Putamen (tissue), 1 donor: ENCODE measurements at places on chromosomes 4 and X.

- no peak for DNase-seq
Measured at GRCh38 chrX:15814771-15815365, 24.6 kb downstream of the ZRSR2 start.

DNA sequence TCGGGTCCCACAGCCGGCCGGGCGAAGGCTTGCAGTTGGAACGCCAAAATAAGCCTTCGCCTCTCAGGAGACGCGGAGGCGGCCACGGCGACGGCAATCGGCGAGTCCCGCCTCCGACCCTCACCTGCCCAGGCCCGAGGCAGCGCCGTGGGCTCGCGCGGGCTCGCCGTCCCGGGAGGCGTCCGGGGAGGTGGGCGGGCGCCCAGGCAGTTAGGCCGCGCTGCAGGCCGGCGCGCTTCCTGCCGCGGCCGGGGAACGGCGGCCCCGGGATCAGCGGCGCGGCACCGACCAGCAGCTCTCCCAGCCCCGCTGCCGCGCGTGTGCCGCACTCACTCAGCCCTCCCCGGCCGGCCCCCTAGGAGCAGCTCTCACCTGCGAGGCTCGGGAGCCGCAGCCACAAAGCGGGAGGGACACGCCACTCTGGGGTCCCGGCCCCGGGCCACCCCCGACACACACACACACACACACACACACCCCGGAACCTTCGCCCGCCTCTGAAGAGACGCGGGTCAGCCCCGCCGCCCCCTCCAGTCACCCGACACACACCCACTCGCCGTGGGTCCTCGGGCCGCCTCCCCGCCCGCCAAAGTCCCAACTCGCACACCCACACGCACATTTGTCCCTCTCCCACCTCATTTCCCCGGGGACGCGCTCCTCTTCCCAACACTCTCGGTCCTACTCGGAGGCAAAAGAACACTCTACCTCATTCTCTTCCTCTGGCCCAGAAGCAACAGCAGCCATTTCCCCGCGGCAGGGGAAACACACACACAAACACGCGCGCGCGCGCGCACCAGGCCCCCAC, at the start of gene CNOT6L:
Gene CNOT6L, minus strand, starts transcription at position 767 of the 802 bp plus-strand sequence. Its CDS starts 60 bp downstream, at position 707.
- peak; percentile 66 for DNase-seq

DNA sequence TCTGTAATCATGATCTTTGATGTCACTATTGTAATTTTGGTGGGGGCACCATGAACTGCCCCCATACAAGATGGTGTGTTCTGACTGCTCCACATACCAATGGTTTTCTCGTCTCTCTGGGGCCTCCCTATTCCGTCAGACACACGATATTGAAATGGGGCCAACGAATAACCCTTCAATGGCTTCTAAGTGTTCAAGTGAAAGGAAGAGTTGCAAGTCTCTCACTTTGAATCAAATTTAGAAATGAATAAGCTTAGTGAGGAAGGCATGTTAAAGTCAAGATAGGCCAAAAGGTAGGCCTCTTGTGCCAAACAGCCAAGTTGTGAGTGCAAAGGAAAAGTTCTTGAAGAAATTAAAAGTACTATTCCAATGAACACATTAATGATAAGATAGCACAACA, 205.4 kb downstream of the SPRY1 start:
- DNase-seq: no peak

GRCh38 chrX:46703980-46704379, 54.9 kb downstream of the SLC9A7 start:
- no peak for DNase-seq

GRCh38 chrX:2497961-2498780, 2.6 kb downstream of the DHRSX start:
- DNase-seq: no peak

DNA sequence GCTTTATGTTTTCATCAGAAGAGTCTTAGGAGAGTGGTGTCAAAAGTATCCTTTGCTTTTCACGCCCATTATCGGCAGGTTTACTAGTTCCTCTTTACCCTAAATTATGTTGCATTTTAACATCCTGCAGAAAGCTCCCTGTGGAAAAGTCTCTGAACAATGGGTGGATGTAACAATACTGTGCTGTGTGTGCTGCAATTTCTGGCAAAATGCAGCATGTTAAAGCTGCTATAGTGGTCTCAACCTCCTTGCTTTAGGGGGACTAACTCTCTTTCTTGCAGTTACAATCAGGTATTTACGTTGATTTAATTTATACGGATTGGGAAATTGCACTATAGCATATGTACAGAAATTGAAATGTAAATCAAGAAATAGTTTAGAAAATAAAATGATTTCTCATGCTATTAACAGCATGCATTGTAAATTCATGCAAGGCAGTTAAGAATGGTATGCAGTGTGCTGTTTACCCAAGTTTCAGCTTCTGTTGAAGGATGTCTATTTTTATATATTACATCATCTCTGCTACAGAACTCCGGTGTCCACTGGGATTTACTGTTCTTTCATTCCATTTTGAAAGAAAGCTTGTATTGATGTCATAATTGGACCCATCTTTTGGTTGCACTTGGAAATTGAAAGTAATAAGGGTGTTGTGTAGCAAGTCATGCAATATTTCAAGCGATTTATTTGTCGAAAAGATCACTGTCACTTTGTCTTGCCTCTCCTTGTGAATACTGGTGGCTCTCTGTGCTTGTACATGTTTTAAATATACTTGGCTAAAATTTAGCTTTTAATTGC, 145.7 kb downstream of the RAPGEF2 start:
- DNase-seq: peak; percentile 83

GRCh38 chrX:7164174-7164573, 16.2 kb upstream of the PUDP start:
- DNase-seq: no peak

DNA sequence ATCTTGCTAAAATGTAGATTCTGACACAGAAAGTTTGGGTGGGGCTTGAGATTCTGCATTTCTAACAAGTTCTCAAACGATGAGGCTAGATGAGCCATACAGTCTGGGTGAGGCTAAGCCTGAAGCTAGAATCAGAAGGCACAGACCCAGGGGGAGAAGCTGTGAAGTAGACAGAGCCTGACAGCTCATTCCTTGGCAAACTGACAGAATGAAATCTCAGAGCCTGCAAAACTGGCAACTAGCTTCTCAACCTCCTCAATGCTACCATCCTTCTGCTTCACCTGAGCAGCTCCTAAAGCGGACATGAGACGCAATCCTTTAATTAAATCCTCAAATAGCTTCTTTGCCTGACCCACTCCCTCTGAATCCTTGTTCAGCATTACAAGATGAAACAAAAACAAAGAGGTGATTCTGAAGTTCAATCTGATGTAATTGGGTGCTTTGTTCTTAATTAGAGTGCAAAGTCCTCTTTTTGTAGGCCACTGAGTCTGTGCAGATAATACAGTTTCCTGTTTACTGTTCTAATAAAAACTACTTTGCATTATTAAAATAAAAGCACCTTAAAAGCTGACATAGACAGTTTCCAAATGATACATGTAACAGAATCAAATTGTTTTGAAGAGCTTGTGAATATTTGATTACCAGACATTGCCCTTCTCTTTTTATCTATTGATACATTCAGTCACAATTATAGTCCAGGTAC, 71.0 kb upstream of the BMP2K start:
- peak; percentile 48 for DNase-seq

- no peak for DNase-seq
Measured at GRCh38 chr4:74304095-74304625, 4.1 kb upstream of the EPGN start.

DNA sequence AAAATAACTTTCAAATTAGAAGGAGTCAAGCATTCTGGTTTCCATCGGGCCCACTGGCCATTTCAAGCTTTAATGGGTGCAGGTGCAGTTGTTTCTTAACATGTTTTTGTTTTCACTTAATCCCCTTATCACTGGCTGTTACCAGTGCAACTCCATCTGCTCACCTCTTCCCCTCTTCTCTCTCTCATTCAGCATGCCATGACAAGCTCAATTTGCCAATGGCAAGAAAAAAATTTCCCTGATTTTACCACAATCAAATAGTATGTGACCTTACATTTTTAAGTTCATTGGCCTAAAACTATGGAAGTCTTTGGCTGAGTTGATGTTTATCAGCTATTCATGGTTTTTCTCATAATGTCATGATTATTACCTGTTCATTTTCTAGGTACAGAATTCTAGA, 299.1 kb upstream of the BMP3 start:
- DNase-seq: no peak

DNA sequence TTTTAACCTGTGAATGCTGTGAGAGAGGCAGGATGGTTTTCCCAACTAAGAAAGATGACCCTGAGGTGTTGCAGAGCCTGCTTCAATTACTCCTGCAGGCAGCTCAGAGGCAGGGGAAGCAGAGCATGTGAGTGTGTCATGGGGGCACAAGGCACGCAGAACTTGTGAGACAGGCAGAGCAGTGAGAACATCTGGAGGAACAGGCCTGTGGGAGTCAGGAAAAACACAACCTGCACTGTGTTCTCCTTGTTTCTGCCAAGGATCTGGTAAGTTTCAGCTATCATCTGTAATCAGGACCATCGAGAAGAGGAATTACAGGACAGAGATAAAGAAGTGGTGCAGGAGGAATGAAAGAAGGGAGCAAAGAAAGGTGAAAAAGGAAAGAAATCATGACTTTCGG, 741.8 kb upstream of the INTU start:
- no peak for DNase-seq

- DNase-seq: no peak
Measured at GRCh38 chr4:146342600-146343192, 128.4 kb downstream of the REELD1 start.

DNA sequence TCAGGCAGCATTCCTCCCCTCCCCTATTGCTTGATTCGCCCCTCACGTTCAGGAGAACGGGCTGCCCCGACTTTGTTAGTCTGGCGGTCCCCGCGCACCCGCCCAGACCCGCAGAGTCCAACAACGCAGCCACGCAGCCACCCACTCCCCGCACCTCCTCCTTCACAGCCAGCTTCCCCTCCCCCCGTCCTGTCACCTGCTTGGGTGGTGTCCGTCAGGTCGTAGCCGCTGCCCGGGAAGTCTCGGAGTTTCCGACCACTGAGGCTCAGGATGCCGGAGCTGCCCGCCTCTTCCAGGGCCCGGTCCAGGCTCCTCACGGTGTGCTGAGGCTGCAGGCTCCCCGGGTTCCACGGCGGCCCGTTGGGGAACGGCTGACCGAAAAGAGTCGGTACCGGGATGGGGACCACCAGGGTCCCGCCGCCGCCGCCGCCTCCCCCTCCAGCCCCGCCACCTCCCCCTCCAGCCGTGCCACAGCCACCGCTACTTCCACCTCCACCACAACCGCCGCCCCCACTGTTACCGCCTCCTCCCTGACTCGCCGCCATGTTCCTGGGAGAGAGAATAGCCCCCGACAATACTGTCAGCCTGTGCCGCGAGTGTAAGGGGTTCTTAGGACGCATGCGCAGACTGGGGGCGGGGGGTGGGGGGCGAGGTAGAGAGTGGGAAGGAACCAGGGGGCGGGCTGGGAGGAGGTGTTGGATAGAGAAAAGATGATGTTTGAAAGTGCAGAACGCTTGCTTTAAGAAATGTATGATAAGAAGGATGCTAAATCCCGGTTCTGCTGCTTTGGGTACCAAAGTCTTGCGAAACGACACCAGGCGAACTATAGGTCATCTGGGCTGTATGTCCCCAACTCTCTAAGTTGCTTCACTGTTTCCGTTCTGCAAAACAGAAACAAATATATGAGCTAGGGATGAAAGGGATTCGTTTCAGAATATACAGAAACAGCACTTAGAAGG, at the start of gene LRCH2:
Gene LRCH2, minus strand, starts transcription at position 600 of the 959 bp plus-strand sequence. Its CDS starts 55 bp downstream, at position 545.
- peak; percentile 53 for DNase-seq

GRCh38 chrX:22958250-22958649, 41.5 kb upstream of the DDX53 start:
- DNase-seq: no peak

DNA sequence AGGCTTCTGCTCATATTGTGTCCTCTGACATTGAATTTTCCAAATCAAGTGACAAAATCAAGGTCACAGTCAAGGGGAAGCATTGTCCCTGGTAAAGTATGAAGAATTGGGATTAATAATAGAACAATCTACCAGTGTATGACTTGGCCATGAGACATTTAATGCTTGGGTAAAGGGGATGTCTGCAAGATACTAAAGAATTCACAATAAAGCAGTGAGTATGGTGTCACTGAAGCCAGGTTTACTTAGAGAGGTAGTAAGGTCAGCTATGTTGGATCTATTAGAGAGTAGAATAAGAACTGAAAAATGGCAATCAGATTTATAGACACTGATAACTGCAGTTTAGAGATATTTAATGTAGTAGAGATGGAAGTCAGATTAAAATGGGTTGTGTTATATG, 349.2 kb downstream of the BMPR1B start:
- no peak for DNase-seq

DNA sequence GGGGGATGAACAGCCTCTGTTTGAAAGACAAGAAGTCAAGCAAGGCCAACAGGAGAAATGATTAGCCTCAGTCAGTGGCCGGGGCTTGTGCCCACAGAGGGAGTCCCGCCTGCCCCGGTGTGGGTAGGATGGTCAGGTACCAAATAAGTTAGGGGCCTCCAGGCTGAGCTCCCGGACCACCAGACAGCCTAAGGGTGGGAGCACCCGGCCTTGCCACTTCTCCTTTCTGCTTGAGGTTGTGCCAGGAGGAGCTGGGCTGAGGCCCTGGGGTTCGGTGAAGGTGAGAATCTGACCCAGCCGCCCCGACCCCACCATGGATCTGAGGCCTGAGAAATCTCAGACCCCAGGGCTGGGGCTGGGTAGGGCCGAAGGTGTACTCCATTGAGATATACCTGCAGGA, 48.8 kb downstream of the EFNB1 start:
- no peak for DNase-seq

GRCh38 chrX:15525664-15526416, 25.2 kb downstream of the BMX start:
- DNase-seq: no peak

DNA sequence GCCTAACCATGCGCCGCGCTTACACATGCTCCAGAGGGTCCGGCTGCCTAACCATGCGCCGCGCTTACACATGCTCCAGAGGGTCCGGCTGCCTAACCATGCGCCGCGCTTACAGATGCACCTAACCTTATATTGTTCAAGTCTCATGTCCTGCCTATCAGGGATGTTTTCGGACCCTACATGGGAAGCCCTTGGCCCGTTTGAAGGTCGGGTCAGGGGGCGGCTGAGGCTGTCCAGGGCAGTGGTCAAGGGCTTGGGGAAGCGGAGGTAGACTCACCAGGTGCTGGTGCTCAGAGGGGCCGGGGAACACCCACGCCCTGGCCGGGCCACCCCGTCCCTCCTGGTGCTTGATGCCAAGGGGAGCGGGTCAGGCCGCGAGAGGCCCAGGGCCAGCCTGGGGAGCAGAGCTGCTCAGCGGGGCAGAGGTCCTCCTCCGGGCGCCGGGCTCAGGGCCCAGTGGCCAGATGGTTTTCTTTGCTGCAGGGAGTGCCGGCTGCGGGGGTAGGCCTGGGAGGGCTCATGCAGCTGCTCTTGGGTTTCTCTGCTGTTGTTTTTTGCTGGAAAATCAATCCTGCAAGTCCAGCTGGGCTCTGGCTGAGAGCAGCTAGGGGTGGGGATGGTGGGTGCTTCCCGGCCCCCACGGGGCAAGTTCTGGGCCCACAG, 35.4 kb upstream of the SPON2 start:
- DNase-seq: peak; percentile 80

- DNase-seq: no peak
Measured at GRCh38 chr4:7830747-7831146, 108.9 kb downstream of the AFAP1 start.
